CD4-positive, alpha-beta T cell (primary cell): ENCODE measurements at places on chromosomes 2 and 18. TPM values are rescaled to one million over a fixed set of nuclear protein-coding genes. Genes with fewer than 3 reads are reported as not detected.

- H3K27ac ChIP-seq: no peak overlapping the region
- no peak for DNase-seq
- H3K36me3 ChIP-seq: peaks cover 14% of the 10 kb centered on the region
- H3K27me3 ChIP-seq: no peaks in the 10 kb centered on the region
- H3K4me1 ChIP-seq: peaks cover 70% of the 10 kb centered on the region
- H3K4me3 ChIP-seq: no peak overlapping the region
Measured at GRCh38 chr2:172456002-172456401, 28.6 kb downstream of the ITGA6 start.

GRCh38 chr2:180614776-180615175 lies 365.6 kb upstream of the UBE2E3 start:
- no peaks in the 10 kb centered on the region for H3K4me1 ChIP-seq
- no peaks in the 10 kb centered on the region for H3K27me3 ChIP-seq
- H3K36me3 ChIP-seq: no peaks in the 10 kb centered on the region
- H3K4me3 ChIP-seq: no peak overlapping the region

DNA sequence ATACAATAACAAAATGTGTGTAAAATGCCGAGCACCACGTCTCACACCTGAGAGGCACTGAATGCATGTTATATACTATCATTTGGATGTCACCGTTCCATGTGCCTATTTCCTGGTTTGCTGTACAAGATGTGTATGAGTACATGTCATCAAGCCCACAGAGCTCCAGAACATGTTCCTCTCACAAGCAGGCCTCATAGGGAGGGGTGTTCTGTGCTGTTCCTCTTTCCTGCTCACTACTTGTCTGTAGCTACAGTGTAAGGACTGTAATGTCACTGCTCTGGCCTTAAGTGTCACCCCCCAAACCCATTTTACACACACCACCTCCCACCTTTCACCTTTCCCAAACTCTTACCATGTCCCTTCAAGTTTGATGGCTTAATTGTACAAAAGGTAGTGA lies 1.8 kb downstream of the AFF3 start:
- no peaks in the 10 kb centered on the region for H3K27me3 ChIP-seq
- H3K36me3 ChIP-seq: no peaks in the 10 kb centered on the region

DNA sequence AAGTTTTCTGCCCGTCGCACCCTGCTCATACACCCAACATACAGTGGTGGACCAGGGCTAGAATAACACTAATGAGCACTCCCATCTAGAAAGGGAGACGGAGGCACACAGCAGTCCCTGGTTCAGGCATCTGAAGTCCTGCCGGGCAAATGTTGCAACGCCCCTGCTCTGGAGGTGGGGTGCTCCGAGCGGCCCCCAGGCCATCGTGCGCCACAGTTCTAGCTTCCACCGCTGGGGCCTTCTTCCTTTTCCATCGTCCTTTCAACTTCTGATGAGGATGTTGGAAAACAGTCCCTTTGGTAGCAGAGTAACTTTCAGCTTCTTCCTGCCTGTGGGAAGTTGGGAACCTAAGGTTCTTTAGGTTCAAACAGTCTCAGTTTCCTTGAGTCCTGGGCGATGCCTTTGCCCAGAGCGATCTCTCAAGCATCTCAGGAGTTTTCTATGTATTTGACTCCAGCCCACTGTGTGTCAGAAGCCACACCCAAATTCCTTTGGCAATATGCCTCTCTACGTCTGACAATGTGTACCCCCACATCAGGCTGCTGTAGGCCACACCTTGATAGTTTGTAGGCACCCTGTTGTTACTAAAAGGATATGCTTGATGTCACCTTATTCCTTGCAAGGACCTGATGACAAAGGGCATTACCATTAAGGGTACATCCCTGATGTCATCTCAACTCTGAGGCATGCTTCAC lies 258.8 kb downstream of the GLI2 start:
- no peak overlapping the region for H3K27ac ChIP-seq
- no peak overlapping the region for H3K4me3 ChIP-seq
- no peaks in the 10 kb centered on the region for H3K36me3 ChIP-seq
- H3K4me1 ChIP-seq: no peaks in the 10 kb centered on the region

DNA sequence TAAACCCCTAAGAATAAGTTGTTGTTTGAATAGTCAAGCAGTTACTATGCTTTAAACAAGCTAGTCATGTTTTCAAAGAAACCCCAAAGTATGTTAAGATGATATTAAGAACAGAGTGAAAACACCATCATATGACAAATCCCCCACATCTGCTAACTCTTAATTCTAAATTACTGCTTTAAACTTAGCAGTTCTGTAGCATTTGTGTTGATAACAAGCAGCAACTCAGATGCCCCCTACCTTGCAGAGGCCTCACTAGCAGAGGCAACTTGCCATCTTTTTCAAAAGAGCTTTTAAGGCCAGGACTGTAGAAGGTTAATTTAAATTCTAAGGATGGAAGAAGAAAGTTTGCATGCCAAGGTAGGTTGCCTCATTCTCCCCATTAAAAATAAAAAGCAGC lies 376.2 kb downstream of the SETBP1 start:
- no peak overlapping the region for H3K4me3 ChIP-seq
- H3K4me1 ChIP-seq: no peaks in the 10 kb centered on the region
- no peak for DNase-seq

DNA sequence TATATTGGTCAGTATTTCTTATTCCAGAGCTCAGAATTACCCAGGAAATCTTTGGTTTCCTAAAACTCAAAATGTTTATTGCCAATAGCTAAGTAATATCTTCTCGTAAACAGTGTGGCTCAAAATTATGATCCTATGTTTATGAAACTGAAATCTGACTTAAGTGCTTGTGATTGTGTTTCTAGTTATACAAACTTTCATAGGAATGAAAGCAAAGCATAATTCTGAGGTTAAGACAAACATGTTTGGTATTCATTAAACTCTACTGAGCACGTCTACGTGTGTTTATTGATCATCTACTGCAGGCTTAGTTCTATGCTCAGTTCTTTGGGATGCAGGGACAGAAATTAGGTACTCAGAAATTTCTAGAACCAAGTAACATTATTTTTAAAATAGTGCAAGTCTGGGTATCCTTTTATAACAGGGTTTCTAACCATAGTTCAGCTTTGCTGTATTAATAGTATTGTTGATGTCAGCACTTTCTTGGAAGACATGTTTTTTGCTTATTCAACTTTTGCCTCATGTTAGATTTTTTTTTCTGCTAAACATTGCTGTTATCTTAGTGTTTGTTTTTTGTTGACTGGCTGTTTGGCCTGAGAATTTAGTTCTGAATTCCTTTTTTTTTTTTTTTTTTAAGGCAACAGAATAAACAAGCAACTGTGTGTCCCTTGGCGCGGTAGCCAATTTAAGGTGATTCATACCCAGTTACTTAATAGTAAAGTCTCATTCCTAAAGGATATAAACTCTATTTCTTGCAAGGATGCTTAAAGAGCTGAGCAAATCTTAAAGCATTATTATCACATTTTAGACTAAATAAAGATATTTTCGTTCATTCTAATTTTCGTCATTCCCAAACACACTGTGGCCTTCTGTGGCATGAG lies 31.3 kb downstream of the PTPRM start:
- H3K27ac ChIP-seq: no peak overlapping the region
- H3K4me1 ChIP-seq: no peaks in the 10 kb centered on the region
- no peak overlapping the region for H3K4me3 ChIP-seq
- no peak for DNase-seq
- no peaks in the 10 kb centered on the region for H3K27me3 ChIP-seq

DNA sequence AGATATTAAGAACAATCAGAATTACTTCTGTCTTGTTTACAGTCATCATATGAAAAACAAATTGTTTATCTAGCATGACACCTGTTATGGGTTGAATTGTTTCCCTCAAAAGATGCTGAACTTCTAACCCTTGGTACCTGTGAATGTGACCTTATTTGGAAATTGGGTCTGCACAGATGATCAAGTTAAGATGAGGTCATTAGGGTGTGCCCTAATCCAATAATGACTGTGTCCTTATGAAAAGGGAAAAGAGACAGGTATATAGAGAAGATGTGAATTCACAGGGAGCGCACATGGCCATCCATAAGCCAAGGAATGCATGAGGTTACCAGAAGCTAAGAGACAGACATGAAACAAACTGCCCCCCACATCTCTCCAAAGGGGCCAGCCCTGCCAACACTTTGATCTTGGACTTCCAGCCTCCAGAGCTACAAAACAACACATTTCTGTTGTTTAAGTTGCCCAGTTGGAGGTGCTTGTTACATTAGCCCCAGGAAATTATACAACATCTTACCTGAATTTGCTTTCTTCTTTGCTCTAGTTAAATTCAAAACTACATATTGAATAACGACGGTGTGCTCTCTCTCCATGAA lies 2.3 kb upstream of the HPCAL1 start:
- H3K4me3 ChIP-seq: no peak overlapping the region
- DNase-seq: no peak
- H3K4me1 ChIP-seq: peaks cover 49% of the 10 kb centered on the region
- no peak overlapping the region for H3K27ac ChIP-seq
- no peaks in the 10 kb centered on the region for H3K36me3 ChIP-seq

- no peak for DNase-seq
- H3K36me3 ChIP-seq: peaks cover 7% of the 10 kb centered on the region
- no peak overlapping the region for H3K27ac ChIP-seq
- no peaks in the 10 kb centered on the region for H3K4me1 ChIP-seq
- no peaks in the 10 kb centered on the region for H3K27me3 ChIP-seq
Measured at GRCh38 chr2:224469374-224469964, 67.6 kb upstream of the FAM124B start.

DNA sequence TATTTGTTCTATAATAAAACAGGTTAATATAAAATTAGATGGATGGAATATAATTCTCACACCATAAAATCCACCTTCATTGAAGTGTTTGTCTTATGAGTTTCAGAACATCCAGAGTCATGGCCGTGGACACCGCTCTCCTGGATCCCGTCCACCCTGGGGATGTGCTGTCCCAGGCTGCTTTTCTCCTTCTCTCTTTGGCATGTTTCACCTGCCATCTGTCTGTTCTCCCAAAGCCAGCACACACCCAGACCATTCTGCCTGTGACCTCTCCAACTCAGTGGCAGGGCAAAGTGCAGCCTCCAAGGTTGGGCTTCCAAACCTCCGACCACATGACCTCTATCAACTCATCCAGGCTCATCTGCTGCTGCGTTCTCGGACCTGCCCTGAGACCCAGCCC lies 104.7 kb downstream of the MYT1L start:
- H3K4me3 ChIP-seq: no peak overlapping the region
- H3K27ac ChIP-seq: no peak overlapping the region
- H3K36me3 ChIP-seq: no peaks in the 10 kb centered on the region
- H3K4me1 ChIP-seq: no peaks in the 10 kb centered on the region

GRCh38 chr2:233386382-233387041 lies 32.2 kb downstream of the DGKD start:
- DNase-seq: no peak
- H3K36me3 ChIP-seq: peaks cover 35% of the 10 kb centered on the region
- no peak overlapping the region for H3K4me3 ChIP-seq
- no peaks in the 10 kb centered on the region for H3K27me3 ChIP-seq

DNA sequence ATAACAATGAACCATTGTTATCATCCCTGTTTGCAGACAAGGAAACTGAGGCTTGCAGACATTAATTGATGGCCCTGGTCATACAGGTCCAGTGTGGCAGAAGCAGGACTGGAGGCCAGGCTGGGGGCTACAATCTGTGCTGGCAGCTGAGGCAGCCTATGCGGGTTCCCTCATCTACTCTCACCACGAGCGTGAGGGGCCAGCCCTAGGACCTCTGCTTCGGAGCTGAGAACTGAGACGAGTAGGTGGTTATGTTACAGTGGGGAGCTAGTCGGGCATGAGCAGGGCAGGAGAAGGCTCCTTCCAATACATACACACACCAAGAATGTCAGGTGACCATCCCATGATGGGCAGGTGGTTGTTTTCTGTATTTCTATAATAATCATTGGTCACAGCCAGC lies 82.2 kb upstream of the ASB18 start:
- no peaks in the 10 kb centered on the region for H3K36me3 ChIP-seq
- DNase-seq: no peak
- H3K4me3 ChIP-seq: no peak overlapping the region
- H3K27me3 ChIP-seq: no peaks in the 10 kb centered on the region
- H3K4me1 ChIP-seq: no peaks in the 10 kb centered on the region

GRCh38 chr18:44715245-44715644 lies 34.6 kb downstream of the SETBP1 start:
- no peaks in the 10 kb centered on the region for H3K36me3 ChIP-seq
- no peak overlapping the region for H3K4me3 ChIP-seq
- no peak overlapping the region for H3K27ac ChIP-seq
- H3K27me3 ChIP-seq: no peaks in the 10 kb centered on the region

GRCh38 chr2:108835040-108835439 lies 48.5 kb downstream of the CCDC138 start:
- no peaks in the 10 kb centered on the region for H3K27me3 ChIP-seq
- no peak for DNase-seq
- no peak overlapping the region for H3K27ac ChIP-seq
- H3K36me3 ChIP-seq: no peaks in the 10 kb centered on the region

GRCh38 chr2:241724975-241725870 lies 9.2 kb upstream of the D2HGDH start:
- peaks cover 34% of the 10 kb centered on the region for H3K36me3 ChIP-seq
- no peak overlapping the region for H3K27ac ChIP-seq
- no peaks in the 10 kb centered on the region for H3K27me3 ChIP-seq
- no peaks in the 10 kb centered on the region for H3K4me1 ChIP-seq
- H3K4me3 ChIP-seq: no peak overlapping the region
- DNase-seq: no peak

DNA sequence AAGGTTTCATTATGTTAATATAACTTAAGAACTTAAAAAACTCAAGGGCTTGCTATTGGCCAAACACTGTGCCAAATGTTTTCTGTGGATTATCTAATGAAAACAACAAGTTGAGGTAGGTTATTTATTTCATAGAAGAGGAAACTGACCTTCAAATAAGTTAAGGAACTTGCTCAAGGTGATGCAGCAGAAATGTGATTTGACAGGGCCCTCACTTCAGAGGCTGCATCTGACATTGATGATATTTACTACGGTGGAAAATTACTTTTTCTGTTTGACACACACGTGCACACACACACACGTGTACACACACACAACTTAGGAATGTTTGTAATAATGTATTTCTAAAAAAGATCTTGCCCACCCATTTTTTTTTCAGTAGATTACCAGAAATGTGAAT lies 137.2 kb upstream of the CXCR4 start:
- DNase-seq: no peak
- H3K36me3 ChIP-seq: no peaks in the 10 kb centered on the region
- no peak overlapping the region for H3K27ac ChIP-seq
- no peak overlapping the region for H3K4me3 ChIP-seq
- H3K27me3 ChIP-seq: no peaks in the 10 kb centered on the region
- H3K4me1 ChIP-seq: no peaks in the 10 kb centered on the region

Gene ANKRD30BL
- total RNA-seq: not detected

Gene LIMS3
- total RNA-seq: 0.42 TPM

Gene KCNE4
- not detected for total RNA-seq

Gene CMPK2
- 7.6 TPM for total RNA-seq

Gene SERPINB3
- total RNA-seq: not detected

Gene PROM2
- 0.60 TPM for total RNA-seq

Gene SIX3
- not detected for total RNA-seq

Gene RGPD4
- 0.53 TPM for total RNA-seq

Gene ANKRD44
- 170 TPM for total RNA-seq
